ENCODE measurements at places on chromosomes 2 and 18.

- peak; percentile 52 for DNase-seq
These were observed 64.0 kb upstream of the MAPRE2 start for GRCh38 chr18:34976899-34977837.

DNA sequence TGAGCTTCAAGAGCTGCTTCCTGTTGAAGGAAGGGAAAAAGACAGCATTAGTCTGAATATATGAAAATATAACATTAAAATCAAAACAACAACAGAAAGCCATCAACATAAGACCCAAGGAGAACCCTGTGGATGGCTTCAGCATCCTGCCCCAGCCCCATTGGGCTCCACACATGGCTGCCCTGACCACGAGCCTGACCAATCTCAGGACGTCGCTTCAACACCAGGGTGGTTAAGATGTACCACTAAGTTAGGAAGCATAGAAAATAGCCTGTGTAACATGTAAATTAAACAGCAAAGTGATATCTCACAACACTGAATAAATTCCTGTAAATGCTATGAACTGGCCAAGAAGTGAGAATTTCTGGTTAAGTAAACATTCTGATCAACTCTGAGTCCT, 77.2 kb upstream of the CD226 start:
- DNase-seq, result no peak

DNA sequence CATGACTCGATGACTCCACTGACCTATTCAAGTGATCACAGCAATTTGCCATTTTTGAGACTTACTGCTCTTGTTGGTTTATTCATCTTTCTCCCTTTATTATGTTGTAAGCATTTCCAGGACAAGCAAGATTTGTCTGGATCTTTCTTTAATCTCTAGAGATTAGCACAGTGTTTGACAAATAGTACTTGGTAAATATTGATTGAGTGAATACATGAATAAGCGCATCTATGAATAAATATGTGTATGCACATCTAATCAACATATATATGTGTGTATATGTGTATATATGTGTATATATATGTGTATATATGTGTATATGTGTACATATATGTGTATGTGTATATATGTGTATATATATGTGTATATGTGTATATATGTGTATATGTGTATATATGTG, 7.3 kb downstream of the TMX3 start:
- no peak for DNase-seq

GRCh38 chr2:182081602-182082260, 96.1 kb downstream of the PPP1R1C start:
- DNase-seq, result no peak

GRCh38 chr2:11123001-11123809, 32.1 kb upstream of the SLC66A3 start:
- DNase-seq, result no peak

- no peak for DNase-seq
These were observed 307.4 kb upstream of the KLHL29 start for GRCh38 chr2:23077596-23077995.

DNA sequence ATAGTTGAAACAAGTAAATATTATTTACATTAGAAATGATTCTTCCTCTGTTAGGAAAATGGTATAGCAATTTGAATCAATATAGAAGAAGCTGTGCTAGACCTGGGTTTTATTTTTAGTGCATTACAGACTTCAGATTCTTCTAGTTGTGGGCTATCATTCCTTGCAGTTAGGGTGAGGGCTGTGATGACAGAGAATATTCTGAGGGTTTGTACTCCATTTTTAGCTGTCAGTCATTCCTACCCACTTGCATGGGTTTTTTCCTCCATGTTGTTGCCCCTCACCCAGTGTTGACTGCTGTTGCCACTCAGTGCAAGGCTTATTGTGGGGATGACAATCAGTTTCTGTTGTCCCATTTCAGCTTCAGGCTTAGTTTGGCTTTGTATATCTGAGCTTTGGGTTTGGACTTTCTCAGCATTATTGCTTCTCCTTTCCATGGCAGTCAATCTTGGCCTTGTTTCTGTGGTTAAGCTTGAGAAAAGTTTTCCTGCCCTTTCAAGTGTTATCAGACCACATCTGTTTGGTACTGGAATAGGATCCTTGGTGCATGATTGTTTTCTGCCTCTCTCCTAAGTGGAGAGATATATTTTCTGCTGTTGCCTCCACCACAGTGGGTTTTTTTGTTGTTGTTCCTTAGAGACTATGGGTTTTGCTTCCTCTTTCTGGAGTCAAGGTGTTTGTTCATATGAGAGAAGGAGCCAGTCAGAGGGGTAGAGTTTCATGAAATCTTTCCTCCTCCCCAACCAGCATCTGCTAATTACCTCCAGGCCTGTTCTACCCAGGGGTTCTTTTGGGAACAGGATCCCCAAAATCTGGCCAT, 312.7 kb upstream of the CWC22 start:
- DNase-seq, result no peak

GRCh38 chr2:70070542-70071268, 16.6 kb upstream of the PCBP1 start:
- peak; percentile 45 for DNase-seq

GRCh38 chr2:45210462-45211195, 201.4 kb upstream of the SIX2 start:
- DNase-seq, result no peak

GRCh38 chr2:25078170-25079049, 36.5 kb downstream of the EFR3B start:
- DNase-seq, result peak; percentile 64

GRCh38 chr18:76935722-76936337, 113.5 kb downstream of the ZNF236 start:
- no peak for DNase-seq

- DNase-seq, result no peak
These were observed 185.5 kb upstream of the FN1 start for GRCh38 chr2:215621381-215621780.

- DNase-seq, result no peak
These were observed 16.8 kb upstream of the TMEM131 start for GRCh38 chr2:98012561-98012991.

- DNase-seq, result no peak
These were observed 8.6 kb upstream of the ANO7 start for GRCh38 chr2:241179899-241180298.

GRCh38 chr18:49813069-49813318, 339 bp downstream of the ACAA2 start:
- no peak for DNase-seq

DNA sequence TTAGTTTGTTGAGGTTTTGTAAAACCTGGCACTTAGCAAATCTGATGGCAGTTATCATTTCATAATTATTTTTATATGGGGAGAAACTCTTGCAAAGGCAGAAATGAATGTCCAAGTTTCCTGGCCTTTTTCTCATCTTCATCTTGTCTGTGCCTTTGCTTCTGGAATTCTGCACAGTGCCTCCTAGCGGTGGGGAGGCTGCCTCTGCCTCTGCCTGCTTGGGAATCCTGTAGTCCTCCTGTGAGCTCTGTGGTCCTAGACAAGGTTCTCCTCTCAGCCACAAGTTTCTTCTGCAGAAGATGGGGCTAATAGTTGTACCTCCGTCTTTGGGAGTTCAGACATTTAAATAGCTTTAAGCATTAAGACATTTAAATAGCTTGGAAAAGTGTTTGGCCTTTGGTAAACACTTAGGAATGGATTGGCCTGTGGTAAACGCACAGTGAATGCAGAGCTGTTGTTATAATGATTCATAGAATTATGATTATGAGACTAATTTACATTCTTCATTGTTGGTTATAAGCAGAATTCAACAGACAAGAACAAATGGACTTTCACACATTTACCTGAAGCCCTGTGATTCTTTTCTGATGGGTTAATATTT, 101.2 kb downstream of the ZNF236 start:
- no peak for DNase-seq

DNA sequence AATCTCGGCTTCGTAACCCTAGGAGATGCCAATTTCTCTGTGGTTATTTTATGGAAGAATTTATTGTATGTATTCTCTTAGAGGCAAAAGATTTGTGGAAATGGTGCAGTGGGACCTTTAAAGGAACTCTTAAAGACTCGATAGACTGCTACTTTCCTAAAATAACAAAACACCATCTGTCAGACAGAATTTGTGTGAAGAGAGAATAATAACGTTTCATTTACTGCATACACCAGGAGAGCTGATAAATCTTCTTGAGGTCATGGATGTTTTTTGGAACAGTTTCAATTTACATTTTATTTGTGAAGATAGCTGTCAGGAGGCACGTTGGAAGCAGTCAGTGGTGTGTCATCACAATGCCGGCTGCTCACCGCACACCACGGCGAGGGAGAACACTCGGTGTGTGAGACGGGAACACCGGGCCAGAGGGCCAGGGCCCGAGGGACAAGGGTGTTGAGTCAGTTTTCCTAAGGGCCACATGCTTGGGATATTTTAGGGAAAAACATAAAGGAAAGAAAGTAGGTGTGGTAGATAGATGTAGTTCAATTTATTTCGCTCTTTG, 1681.0 kb upstream of the DDX18 start:
- DNase-seq, result no peak

DNA sequence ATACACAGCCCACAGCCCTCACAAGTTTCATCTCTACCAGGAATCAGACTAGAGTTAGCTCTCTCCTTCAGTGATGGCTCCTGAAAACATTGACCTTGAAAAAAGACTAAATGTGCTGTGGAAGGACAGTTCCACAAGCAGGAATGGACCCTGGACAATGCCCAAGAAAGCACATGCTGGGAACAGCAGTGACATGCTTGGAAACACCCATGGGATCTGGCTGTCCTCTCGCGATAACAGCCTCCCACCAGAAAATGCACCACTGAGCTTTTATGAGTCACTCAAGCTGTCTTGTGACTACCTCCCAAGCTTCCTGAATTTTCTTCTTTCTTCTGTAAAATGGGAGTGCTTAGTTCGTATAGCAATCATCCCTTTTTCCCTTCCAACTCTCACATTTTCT, 269.2 kb downstream of the LRATD1 start:
- no peak for DNase-seq

- DNase-seq, result no peak
These were observed at the start of gene IL37 for GRCh38 chr2:112910865-112911264. Gene IL37 (plus strand): TSS chr2:112911165. CDS start chr2:112913013, 1,848 bp downstream.

DNA sequence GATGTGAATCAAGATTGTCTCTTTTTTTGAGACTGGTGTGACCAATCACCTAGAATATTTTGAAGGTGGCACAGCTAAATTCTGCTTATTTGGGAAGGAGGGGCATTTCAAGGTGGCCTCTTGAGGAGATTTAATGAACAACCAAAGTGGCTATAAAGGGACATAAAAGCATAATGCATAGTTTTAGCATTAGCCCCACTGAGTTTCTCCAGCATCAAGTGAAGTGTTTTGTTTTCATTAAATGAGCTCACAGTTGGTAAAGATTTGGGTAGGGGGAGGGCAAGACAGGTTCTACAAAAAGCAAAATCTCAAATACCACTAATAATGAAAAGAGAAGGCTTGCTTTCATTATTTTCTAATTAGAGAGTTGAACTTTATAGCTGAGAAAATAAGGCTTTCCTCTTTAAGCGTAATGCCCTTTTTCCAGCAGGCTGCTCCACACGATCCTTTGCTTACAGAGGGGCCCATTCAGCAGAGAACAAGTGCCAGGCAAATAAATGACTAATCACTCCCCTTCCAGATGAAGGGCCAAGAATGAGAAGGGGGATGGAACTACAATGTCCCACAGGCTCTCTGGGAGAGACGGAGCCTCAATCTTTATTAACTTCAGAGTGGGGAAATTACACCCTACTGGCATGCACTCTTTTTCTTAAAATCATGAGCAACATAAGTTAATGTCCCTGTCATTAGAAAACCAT, 35.9 kb downstream of the LHCGR start:
- DNase-seq, result no peak

Measured in NCI-H187 treated with DMSO at 0.1 percent for 48 hours (cell line).